Activated CD4-positive, alpha-beta T cell treated with anti-CD3 and anti-CD28 coated beads, Interleukin-2, amount 10 ng/mL, durations not matched to agents 24 days and 14 days (primary cell): ENCODE measurements at places on chromosomes 6 and 20.

- no peaks in the 10 kb centered on the region for H3K27me3 ChIP-seq
- no peak overlapping the region for H3K27ac ChIP-seq
- no peak for DNase-seq
- peaks cover 21% of the 10 kb centered on the region for H3K4me1 ChIP-seq
These were observed 434.1 kb upstream of the SOX4 start for GRCh38 chr6:21159465-21159864.

DNA sequence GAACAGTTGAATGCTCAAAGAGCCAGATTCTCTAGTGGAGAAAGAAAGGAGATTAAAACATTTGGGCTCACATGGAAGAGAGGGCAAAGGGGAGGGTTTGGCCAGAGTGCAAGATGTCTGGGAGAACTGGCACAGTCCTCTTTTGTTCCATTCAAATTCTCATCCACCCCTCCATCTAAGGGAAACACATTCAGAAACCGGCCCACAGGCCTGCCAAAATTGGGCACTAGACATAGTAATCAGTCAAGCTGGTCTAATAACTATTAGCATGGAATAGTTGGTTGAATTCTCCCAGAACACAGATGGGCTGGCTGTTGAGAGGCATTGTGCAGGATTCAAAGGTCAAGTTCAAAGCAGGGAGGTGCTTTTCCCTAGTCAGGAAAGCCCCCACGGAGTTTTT lies 341.4 kb upstream of the IRAK1BP1 start:
- H3K27me3 ChIP-seq = no peaks in the 10 kb centered on the region
- H3K27ac ChIP-seq = no peak overlapping the region
- DNase-seq = no peak
- no peak overlapping the region for H3K4me3 ChIP-seq
- no peaks in the 10 kb centered on the region for H3K36me3 ChIP-seq
- no peaks in the 10 kb centered on the region for H3K4me1 ChIP-seq

DNA sequence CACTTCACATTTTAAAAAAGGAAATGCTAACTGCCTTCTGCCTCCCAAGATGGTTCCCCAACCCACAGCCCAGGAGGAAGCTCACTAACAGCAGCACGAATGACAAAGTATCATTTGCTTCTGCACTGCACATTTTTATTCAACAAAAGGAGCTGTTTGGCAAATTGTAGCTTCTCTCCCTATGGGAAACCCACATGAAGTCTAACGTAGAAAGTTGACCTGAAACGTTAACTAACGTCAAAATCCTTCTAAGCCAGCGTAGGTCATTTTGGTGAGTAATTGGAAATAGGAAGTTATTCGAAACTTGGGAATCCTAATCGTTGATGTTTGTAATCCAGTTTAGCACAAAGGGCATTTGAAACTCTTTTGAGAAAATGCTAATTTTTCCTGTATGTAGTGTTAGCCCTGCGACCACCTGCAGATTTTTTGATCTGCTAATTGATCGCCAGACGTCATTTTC lies 2.9 kb downstream of the SALL4 start:
- no peaks in the 10 kb centered on the region for H3K36me3 ChIP-seq
- H3K4me1 ChIP-seq = peaks cover 2% of the 10 kb centered on the region
- H3K27me3 ChIP-seq = peaks cover 57% of the 10 kb centered on the region

DNA sequence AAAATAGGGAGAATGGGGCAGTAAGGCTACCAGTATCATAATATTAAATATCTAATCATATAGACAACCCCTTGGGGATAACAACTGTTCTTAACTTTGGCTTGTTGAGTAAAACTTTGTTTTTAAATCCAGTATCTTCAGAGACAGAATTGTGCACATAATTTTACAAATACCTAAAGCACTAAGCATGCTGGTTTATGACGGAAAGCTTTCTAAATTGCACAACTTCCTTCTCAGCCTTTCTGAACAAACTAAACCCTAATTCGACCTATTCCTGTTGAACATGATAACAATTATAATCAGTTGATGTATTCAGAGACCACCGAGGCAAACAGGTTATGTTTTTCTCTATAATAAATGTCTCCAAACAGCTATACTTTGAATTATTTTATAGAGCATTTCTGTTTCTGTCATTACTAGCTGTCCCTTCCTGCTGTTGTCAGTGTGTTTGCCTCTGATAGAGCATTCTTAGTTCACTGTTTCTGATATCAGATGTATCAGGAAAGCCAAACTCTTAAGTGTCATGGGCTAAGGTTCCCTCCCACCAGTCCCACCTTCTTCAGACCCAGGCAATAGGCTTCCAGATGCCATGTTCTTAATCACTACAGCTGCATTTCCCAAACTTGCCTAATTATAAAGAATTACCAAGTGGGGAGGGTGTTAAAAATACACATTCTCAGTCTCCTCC lies 8.7 kb downstream of the ZHX3 start:
- H3K27me3 ChIP-seq = no peaks in the 10 kb centered on the region
- no peak overlapping the region for H3K4me3 ChIP-seq
- no peaks in the 10 kb centered on the region for H3K36me3 ChIP-seq

GRCh38 chr20:63441136-63442099 lies 31.0 kb downstream of the KCNQ2 start:
- no peaks in the 10 kb centered on the region for H3K36me3 ChIP-seq
- peaks cover 15% of the 10 kb centered on the region for H3K4me1 ChIP-seq

DNA sequence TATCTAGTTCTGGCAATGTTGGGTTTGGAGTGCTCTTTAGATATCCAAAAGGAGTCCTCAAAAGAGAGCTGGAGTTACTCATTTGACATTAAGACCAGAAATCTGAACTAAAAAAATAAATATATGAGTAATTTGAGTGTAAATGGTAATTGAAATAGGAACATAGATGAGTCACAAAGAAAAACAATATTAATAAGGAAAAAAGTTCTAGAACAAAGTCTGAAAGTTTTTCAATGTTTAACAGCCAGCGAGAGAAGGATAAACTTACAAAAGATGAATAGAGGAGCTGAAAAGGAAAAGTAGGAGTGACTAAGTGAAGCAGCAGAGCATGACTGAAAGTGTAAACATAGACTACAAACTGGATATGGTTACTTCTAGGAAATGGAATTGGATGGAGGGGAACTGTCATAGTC lies 46.8 kb downstream of the EPM2A start:
- no peak overlapping the region for H3K27ac ChIP-seq
- no peak for DNase-seq
- H3K4me1 ChIP-seq = no peaks in the 10 kb centered on the region
- no peaks in the 10 kb centered on the region for H3K27me3 ChIP-seq

GRCh38 chr6:119449331-119450156 lies 100.0 kb upstream of the MAN1A1 start:
- peaks cover 5% of the 10 kb centered on the region for H3K27me3 ChIP-seq
- no peak overlapping the region for H3K27ac ChIP-seq
- no peak overlapping the region for H3K4me3 ChIP-seq
- no peak for DNase-seq

- DNase-seq = no peak
- H3K36me3 ChIP-seq = no peaks in the 10 kb centered on the region
- no peak overlapping the region for H3K4me3 ChIP-seq
- H3K4me1 ChIP-seq = peaks cover 3% of the 10 kb centered on the region
- H3K27ac ChIP-seq = no peak overlapping the region
- peaks cover 5% of the 10 kb centered on the region for H3K27me3 ChIP-seq
These were observed 2.1 kb upstream of the IP6K3 start for GRCh38 chr6:33748841-33749240.

GRCh38 chr20:34475979-34476736 lies 40.1 kb upstream of the DYNLRB1 start:
- no peak overlapping the region for H3K4me3 ChIP-seq
- peaks cover 12% of the 10 kb centered on the region for H3K4me1 ChIP-seq
- no peaks in the 10 kb centered on the region for H3K27me3 ChIP-seq
- H3K27ac ChIP-seq = no peak overlapping the region

GRCh38 chr6:146916435-146917025 lies 287.7 kb upstream of the STXBP5 start:
- DNase-seq = no peak
- H3K4me3 ChIP-seq = no peak overlapping the region
- H3K36me3 ChIP-seq = no peaks in the 10 kb centered on the region
- H3K27me3 ChIP-seq = no peaks in the 10 kb centered on the region
- H3K27ac ChIP-seq = no peak overlapping the region
- H3K4me1 ChIP-seq = peaks cover 11% of the 10 kb centered on the region

DNA sequence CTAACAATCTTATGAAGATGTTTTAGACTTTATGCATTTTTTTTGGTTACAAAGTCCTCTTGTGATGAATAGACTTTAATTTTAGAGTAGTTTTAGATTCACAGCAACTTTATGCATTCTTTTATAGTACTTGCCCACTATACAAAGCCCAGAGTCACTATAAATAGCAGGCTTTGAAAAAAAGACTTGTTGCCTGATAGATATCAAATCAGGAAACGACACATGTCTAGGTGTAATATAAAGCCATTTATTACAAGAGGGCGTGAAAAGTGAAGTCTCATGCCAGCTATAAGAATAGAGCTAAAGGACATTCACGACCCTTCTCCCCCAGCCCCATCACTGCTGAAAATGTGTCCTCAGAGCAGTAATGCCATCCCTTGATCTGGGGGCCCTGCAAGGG lies 78.0 kb upstream of the MRPS10 start:
- no peak for DNase-seq
- peak overlapping the region; percentile 19 for H3K27ac ChIP-seq
- peaks cover 44% of the 10 kb centered on the region for H3K36me3 ChIP-seq
- H3K4me3 ChIP-seq = no peak overlapping the region
- H3K27me3 ChIP-seq = no peaks in the 10 kb centered on the region
- peaks cover 35% of the 10 kb centered on the region for H3K4me1 ChIP-seq

- H3K36me3 ChIP-seq = no peaks in the 10 kb centered on the region
- no peak overlapping the region for H3K27ac ChIP-seq
- H3K4me3 ChIP-seq = no peak overlapping the region
- no peak for DNase-seq
- peaks cover 15% of the 10 kb centered on the region for H3K27me3 ChIP-seq
These were observed 132.9 kb upstream of the NUP153 start for GRCh38 chr6:17839513-17840223.

- no peak for DNase-seq
- H3K27me3 ChIP-seq = peaks cover 21% of the 10 kb centered on the region
- no peak overlapping the region for H3K4me3 ChIP-seq
- H3K36me3 ChIP-seq = no peaks in the 10 kb centered on the region
- H3K27ac ChIP-seq = no peak overlapping the region
These were observed 113.3 kb downstream of the SASH1 start for GRCh38 chr6:148455674-148456558.

GRCh38 chr6:37005061-37005810 lies at the start of gene FGD2:
Gene FGD2 (plus strand): TSS chr6:37005655. CDS start chr6:37005818, 163 bp downstream.
- H3K36me3 ChIP-seq = no peaks in the 10 kb centered on the region
- H3K4me1 ChIP-seq = peaks cover 12% of the 10 kb centered on the region
- DNase-seq = no peak
- H3K4me3 ChIP-seq = no peak within 1 kb of the TSS
- peaks cover 7% of the 10 kb centered on the region for H3K27me3 ChIP-seq

DNA sequence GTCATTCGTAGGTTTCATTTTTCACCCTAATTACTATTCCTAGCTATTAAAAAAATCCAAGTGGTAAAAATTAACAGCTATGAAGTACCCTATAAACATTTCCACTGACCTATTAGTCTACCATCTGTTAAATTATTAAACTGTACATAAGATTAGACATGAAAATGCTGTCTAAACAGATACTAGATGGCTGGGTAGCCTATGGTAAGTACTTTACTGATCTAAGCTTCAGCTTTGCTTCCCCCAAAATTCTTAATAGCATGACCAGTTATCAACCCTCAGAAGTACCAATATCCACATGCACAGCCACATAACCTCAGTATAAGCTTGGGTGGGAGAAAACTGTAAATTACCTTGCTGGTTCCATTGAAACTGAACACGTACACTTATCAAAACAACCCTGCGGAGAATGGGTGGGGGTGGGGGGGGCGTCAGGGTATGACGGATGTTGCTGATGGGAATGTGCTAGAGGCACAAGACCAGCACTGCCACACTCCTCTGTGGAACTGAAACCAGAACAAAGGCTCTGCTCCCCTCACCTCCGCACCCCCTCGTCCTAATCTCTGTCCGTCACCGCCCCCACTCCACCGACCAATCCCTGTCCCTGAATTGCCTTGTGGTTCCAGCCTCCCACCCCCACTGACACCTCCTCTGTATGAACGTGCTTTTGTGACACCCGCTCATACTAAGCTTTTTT lies 45.3 kb downstream of the B4GALT5 start:
- H3K36me3 ChIP-seq = peaks cover 10% of the 10 kb centered on the region
- H3K27ac ChIP-seq = peak overlapping the region; percentile 70
- peaks cover 53% of the 10 kb centered on the region for H3K4me1 ChIP-seq

DNA sequence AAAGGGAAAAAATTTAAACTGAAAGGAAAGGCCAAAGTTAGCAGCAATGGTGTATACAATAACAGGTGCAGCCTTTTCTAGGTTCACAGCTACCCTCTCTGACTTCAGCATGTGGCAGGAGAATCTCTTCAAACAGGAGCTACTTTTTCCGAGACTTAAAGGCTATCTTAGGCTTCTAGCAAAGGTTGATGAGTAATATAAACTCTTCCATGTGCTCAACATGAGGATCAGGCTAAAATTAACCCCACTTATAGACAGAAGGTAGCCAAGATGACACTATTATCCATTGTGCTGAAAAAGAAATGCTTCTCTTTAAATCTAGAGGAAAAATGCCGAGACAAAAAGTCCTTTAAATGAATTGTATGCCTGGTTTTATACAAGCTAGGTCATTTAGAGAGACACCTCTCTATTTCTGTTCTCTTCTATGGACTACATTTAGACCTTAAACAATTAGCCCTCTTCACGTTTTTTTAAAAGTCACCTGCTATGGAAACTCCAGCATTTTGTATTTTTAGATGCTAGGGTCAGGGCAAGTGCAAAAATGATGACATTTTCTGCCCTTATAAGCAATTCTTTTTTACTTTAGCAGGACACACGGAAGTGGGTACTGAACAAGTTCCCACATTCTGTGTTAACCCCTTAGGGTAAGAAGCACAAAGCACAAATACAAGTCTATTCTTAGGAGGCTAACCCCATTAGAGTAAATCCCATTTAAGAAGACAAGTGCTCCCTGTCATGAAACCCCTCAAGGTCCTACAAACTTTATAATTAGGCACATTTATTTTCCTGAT lies 216.8 kb upstream of the CITED2 start:
- H3K4me3 ChIP-seq = no peak overlapping the region
- H3K27me3 ChIP-seq = peaks cover 31% of the 10 kb centered on the region
- DNase-seq = no peak
- H3K27ac ChIP-seq = no peak overlapping the region
- no peaks in the 10 kb centered on the region for H3K4me1 ChIP-seq

DNA sequence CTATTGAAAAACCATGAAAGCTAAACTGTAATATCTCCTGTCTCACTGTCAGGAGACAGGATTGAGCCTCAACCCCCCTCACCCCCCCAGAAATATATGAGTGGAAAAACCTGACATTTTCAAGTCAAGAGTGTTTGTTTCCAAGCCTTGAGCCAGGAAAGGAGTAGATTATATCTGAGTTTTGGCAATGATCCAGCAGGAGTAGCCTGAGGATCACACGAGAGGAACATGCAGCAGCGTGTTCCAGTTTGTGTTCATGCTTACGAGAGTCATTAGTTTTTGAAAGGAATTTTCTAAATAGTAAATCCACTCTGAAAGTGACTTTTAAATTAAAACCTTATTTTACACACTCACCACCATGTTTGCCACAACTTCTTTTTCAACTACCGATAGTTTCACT lies 15.8 kb downstream of the IL22RA2 start:
- peaks cover 15% of the 10 kb centered on the region for H3K36me3 ChIP-seq
- no peak overlapping the region for H3K27ac ChIP-seq
- H3K4me3 ChIP-seq = no peak overlapping the region
- H3K4me1 ChIP-seq = peaks cover 28% of the 10 kb centered on the region
- no peak for DNase-seq
